ENCODE measurements at places on chromosomes 5 and 9.

DNA sequence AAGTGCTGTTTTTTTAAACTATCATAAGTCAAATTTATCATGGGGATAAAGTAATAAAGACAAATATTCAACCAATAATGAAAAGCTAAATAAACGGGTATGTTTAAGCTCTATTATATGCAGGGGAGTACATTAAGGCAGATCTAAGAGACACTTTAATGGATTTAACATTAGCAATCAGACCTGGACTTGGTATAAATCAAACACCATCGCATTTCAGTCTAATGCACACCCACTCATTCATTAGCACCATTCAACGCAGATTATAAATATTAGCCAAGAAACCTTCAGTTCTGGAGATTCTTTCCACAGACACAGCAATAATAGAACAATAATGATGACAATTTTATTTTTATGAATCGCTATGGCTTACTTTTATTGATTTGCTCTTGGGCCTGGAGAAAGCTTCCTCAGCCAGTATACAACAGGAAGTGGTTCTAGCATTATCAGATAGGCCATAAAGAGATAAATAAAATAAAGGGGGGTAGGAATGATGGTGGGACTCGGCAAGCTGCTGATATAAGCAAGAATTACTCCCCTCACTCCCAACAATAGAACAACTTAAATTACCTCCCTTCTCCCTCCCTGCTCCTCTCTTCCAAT, 172.2 kb downstream of the PSAT1 start:
- no peak overlapping the region for H3K27ac ChIP-seq
- H3K36me3 ChIP-seq = no peaks in the 10 kb centered on the region
- peaks cover 3% of the 10 kb centered on the region for H3K27me3 ChIP-seq
- no peak overlapping the region for H3K4me3 ChIP-seq

DNA sequence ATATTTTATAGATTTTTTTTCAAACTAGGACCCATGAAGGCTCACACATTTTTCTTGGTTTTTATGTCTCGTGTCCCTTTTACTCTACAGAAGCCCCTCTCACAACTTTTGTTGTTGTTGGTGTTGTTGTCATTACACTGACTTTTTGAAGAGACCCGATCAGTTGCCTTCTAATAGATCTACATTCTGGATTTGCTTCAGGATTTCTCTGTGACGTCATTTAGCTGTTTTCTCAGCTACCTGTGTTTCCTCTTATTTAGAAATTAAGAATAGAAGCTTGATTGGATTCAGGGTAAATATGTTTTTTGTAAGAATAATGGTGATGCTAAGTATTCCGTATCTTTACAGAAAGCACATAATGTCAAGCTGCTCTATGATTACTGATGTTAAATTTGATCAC, 213.3 kb upstream of the ZNF462 start:
- H3K27me3 ChIP-seq = no peaks in the 10 kb centered on the region
- no peak overlapping the region for H3K27ac ChIP-seq
- H3K4me3 ChIP-seq = no peak overlapping the region
- H3K36me3 ChIP-seq = no peaks in the 10 kb centered on the region

- no peaks in the 10 kb centered on the region for H3K36me3 ChIP-seq
- no peak overlapping the region for H3K4me3 ChIP-seq
- H3K27me3 ChIP-seq = peaks cover 19% of the 10 kb centered on the region
- DNase-seq = no peak
Measured at GRCh38 chr9:71571186-71571585, 197.1 kb downstream of the CEMIP2 start.

DNA sequence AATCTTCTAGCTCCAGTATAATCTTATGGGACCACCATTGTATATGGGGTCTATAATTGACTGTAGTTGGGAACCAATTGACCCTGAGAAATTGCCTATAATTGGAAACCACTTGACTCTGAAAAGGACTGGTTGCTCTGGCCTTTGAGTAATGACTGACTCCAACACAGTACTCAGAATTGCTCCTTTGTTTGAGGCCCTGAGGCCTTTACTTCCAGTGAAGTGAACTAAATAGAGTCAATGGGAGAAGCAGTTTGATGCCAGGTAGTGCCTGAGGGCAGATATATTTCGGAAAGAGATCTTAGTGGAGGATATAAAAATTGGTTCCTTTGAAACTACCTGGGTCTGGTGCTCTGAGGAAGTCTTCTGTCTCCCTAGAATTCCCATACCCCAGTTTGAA, 16.0 kb upstream of the TMEM171 start:
- no peak overlapping the region for H3K27ac ChIP-seq
- DNase-seq = no peak
- H3K4me1 ChIP-seq = peaks cover 3% of the 10 kb centered on the region
- H3K4me3 ChIP-seq = no peak overlapping the region
- H3K27me3 ChIP-seq = peaks cover 17% of the 10 kb centered on the region
- H3K36me3 ChIP-seq = no peaks in the 10 kb centered on the region

DNA sequence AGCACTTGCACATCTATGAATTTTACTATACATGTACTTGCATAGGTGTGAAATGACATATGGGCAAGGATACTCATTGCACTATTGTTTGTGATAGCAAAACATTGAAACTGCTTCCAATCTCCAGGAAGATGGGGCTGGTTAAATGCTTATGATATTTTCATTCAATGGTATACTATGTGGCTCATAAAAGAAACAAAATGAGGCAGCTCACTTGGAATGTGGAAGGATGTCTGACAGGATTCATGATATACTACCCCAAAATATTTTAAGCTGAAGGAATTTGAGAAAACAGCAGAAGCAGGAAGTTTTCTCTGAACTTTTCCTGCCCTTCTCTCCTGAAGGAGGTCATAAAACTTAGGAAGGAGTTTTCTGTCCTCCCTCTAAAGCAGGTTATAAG, 99.6 kb upstream of the CAST start:
- no peak for DNase-seq
- H3K27ac ChIP-seq = no peak overlapping the region
- peaks cover 5% of the 10 kb centered on the region for H3K27me3 ChIP-seq
- H3K4me1 ChIP-seq = peaks cover 14% of the 10 kb centered on the region
- H3K36me3 ChIP-seq = no peaks in the 10 kb centered on the region
- no peak overlapping the region for H3K4me3 ChIP-seq

GRCh38 chr5:109163336-109163735, 246.4 kb downstream of the PJA2 start:
- no peak for DNase-seq
- no peaks in the 10 kb centered on the region for H3K36me3 ChIP-seq
- H3K27me3 ChIP-seq = no peaks in the 10 kb centered on the region
- no peaks in the 10 kb centered on the region for H3K4me1 ChIP-seq
- H3K4me3 ChIP-seq = no peak overlapping the region

- peak overlapping the region; percentile 11 for H3K27ac ChIP-seq
- no peak overlapping the region for H3K4me3 ChIP-seq
- peaks cover 4% of the 10 kb centered on the region for H3K36me3 ChIP-seq
- DNase-seq = no peak
Measured at GRCh38 chr9:127575875-127576778, 36.0 kb upstream of the STXBP1 start.

All from activated CD8-positive, alpha-beta T cell treated with anti-CD3 and anti-CD28 coated beads, Interleukin-2, amount 10 ng/mL, durations not matched to agents 7 days and 5 days (primary cell).